ENCODE measurements at places on chromosomes 5 and 9.

GRCh38 chr5:156376751-156377150 is 49.8 kb downstream of the SGCD start:
- no peak for DNase-seq

- DNase-seq: no peak
These were observed 27.6 kb downstream of the ADAMTS2 start for GRCh38 chr5:179317411-179318220.

GRCh38 chr9:136984464-136985026 is 1.8 kb downstream of the LCNL1 start:
- DNase-seq: no peak

GRCh38 chr5:125467222-125467621 is 720.8 kb upstream of the ZNF608 start:
- DNase-seq: no peak

DNA sequence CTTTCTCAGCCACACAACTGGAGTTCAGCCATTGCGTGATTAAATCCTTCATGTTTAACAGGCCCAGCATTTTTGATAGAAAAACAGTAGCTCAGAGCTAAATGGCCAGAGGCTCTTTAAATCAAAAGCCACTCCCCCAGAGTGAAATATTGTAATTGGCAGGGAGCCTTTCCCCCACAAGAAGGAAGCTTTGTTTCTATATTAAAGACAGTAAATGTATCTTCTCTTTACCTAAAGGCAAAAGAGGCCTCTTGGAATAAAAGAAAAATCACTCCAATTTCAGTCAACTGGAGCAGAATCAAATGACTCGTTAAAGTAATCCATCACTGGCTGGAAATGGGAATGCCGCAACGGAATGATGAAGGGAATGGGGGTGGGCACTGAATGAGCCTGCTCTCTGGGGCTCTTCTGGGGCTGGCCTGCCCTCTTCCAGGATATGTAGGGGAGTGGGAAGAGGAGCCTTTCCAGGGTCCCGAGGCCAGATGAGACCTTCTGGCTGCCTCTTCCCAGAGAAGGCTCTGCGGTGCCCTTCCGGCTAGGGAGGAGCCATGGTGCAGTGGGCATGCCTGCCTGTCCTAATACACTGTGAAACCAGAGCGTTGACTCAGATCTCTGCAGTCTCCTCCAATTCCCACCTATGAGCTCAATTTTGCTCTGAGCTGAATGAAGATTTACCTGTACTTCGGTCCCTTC is 45.2 kb downstream of the ANKDD1B start:
- DNase-seq: no peak

DNA sequence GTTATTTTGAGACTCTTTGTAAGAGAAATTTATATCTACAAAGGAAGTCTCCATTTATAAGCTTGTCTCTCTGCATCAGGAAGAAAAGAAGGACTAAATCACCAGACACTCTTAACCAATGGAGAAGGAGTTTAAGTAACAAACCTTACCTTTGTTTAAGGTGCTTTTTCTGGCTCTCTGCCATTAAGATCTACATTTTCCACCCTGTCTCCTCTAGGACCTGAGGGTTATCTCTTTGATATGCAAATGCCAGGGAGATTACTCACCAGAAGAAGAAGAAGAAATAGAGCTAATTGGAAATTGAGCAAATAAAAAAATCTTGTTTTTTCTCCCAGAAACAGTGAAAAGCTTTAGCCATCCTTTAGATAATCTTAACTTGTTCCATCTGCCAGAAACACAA is 60.9 kb downstream of the CDKN2A start:
- no peak for DNase-seq

GRCh38 chr9:74951107-74951720 is 1.5 kb downstream of the C9orf40 start:
- DNase-seq: no peak
